Body of pancreas (tissue), 4 donors: ENCODE measurements at places on chromosomes 13 and 19. TPM values are rescaled to one million over a fixed set of nuclear protein-coding genes. Genes with fewer than 3 reads are reported as not detected.

The NLRP11 gene
- total RNA-seq: not detected

The NR1H2 gene
- total RNA-seq: 50.1 TPM

The CKM gene
- not detected for total RNA-seq

The SCN1B gene
- total RNA-seq: 2.3 TPM

- no peaks in the 10 kb centered on the region for H3K36me3 ChIP-seq
- peaks cover 5% of the 10 kb centered on the region for H3K4me1 ChIP-seq
- no peak for DNase-seq
- no peaks in the 10 kb centered on the region for H3K27me3 ChIP-seq
- no peak overlapping the region for H3K27ac ChIP-seq
- H3K4me3 ChIP-seq: no peak overlapping the region
These were observed 17.5 kb downstream of the MIPEP start for GRCh38 chr13:23871616-23872220.

GRCh38 chr19:1471010-1471514 lies 8.0 kb downstream of the C19orf25 start:
- no peak overlapping the region for H3K4me3 ChIP-seq
- no peak for DNase-seq
- no peaks in the 10 kb centered on the region for H3K36me3 ChIP-seq

GRCh38 chr13:56986121-56986520 lies 154.6 kb upstream of the PRR20A start:
- no peaks in the 10 kb centered on the region for H3K36me3 ChIP-seq
- H3K27ac ChIP-seq: no peak overlapping the region
- no peak for DNase-seq
- H3K4me1 ChIP-seq: no peaks in the 10 kb centered on the region
- H3K27me3 ChIP-seq: no peaks in the 10 kb centered on the region

- no peaks in the 10 kb centered on the region for H3K27me3 ChIP-seq
- H3K4me3 ChIP-seq: no peak overlapping the region
- H3K4me1 ChIP-seq: no peaks in the 10 kb centered on the region
- no peak overlapping the region for H3K27ac ChIP-seq
These were observed 190.3 kb downstream of the SLITRK1 start for GRCh38 chr13:83691966-83692365.

DNA sequence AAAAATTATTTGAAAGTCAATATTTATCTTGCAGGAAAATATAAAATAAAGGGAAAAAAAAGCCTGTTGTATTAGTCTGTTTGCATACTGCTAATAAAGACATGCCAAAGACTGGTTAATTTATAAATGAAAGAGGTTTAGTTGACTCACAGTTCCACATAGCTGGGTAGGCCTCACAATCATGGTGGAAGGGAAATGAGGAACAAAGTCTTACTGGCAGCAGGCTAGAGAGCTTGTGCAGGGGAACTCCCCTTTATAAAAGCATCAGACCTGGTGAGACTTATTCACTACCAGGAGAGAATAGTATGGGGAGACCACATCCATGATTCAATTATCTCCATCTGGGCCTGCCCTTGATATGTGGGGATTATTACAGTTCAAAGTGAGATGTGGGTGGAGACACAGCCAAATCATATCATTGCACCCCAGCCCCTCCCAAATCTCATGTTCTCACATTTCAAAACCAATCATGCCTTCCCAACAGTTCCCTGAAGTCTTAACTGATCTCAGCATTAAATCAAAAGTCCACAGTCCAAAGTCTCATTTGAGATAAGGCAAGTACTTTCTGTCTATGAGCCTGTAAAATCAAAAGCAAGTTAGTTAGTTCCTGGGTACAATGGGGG lies 1416.5 kb upstream of the SPRY2 start:
- no peak overlapping the region for H3K27ac ChIP-seq
- no peaks in the 10 kb centered on the region for H3K4me1 ChIP-seq
- H3K27me3 ChIP-seq: no peaks in the 10 kb centered on the region
- H3K4me3 ChIP-seq: no peak overlapping the region
- no peak for DNase-seq

DNA sequence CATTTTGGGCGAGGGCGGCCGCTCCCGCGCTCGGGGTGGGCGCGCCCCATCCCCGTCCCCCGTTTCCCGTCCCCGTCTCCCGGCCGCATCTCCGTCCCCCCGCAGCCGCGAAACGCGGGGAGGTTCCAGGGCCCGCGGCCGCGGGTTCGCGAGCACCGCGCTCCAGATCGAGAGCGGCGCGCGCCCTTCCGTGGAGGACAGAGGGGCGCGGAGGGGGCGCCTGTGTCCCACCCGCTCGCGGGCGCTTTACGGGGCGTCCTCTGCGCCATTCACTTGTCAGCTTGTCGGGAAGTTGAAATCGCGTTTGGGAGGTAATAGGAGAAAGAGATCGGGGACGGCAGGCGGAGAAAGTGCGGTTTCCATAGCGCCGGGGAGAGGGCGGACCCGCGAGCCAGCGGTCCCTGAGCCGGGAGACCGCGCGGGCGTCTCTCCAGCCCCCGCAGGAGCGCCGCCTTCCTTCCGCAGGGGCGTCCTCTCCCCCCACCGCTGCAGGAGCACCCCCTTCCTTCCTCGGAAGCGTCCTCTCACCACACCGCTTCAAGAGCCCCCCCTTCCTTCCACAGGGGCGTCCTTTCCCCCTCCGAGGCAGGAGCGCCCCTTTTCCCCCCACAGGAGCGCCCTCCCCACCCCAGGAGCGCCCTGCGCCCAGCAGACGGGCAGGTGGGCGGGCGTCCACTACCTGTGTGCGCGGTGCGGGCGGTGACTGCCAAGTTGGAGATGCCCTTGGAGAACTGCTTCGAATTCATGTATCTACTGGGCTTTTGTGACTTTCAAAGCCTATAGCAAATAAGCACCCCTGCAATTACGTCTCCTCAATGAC lies 962 bp upstream of the IRS2 start:
- H3K27ac ChIP-seq: peak overlapping the region; percentile 83
- H3K4me3 ChIP-seq: peak overlapping the region; percentile 72
- no peaks in the 10 kb centered on the region for H3K36me3 ChIP-seq
- H3K27me3 ChIP-seq: no peaks in the 10 kb centered on the region

- no peaks in the 10 kb centered on the region for H3K27me3 ChIP-seq
- peaks cover 99% of the 10 kb centered on the region for H3K4me1 ChIP-seq
- DNase-seq: peak; percentile 66
- H3K27ac ChIP-seq: peak overlapping the region; percentile 61
- no peaks in the 10 kb centered on the region for H3K36me3 ChIP-seq
These were observed 17.6 kb downstream of the ELL start for GRCh38 chr19:18503971-18504885.

- no peaks in the 10 kb centered on the region for H3K27me3 ChIP-seq
- H3K36me3 ChIP-seq: no peaks in the 10 kb centered on the region
- DNase-seq: no peak
These were observed 961 bp upstream of the URI1 start for GRCh38 chr19:29940971-29941585.

- H3K4me1 ChIP-seq: peaks cover 20% of the 10 kb centered on the region
- no peaks in the 10 kb centered on the region for H3K27me3 ChIP-seq
- H3K27ac ChIP-seq: no peak overlapping the region
- DNase-seq: no peak
- no peaks in the 10 kb centered on the region for H3K36me3 ChIP-seq
These were observed 13.0 kb downstream of the MYCBP2 start for GRCh38 chr13:77313923-77314322.

- peak within 1 kb of the TSS; percentile 31 for H3K4me3 ChIP-seq
- H3K27ac ChIP-seq: peak within 1 kb of the TSS; percentile 82
- peak; percentile 93 for DNase-seq
- H3K36me3 ChIP-seq: no peaks in the 10 kb centered on the region
- H3K4me1 ChIP-seq: peaks cover 52% of the 10 kb centered on the region
These were observed at the start of gene CCDC8 for GRCh38 chr19:46413262-46414031. Gene CCDC8, minus strand, starts transcription at chr19:46413564. Its CDS starts 754 bp downstream, at chr19:46412810.

- H3K27ac ChIP-seq: no peak overlapping the region
- H3K36me3 ChIP-seq: no peaks in the 10 kb centered on the region
- no peaks in the 10 kb centered on the region for H3K27me3 ChIP-seq
- DNase-seq: no peak
- no peaks in the 10 kb centered on the region for H3K4me1 ChIP-seq
These were observed 788.3 kb upstream of the SLITRK5 start for GRCh38 chr13:86882835-86883234.

- no peaks in the 10 kb centered on the region for H3K27me3 ChIP-seq
- H3K36me3 ChIP-seq: no peaks in the 10 kb centered on the region
- no peaks in the 10 kb centered on the region for H3K4me1 ChIP-seq
- H3K27ac ChIP-seq: no peak overlapping the region
- H3K4me3 ChIP-seq: no peak overlapping the region
- DNase-seq: no peak
These were observed 122.9 kb downstream of the TSHZ3 start for GRCh38 chr19:31226151-31226935.

DNA sequence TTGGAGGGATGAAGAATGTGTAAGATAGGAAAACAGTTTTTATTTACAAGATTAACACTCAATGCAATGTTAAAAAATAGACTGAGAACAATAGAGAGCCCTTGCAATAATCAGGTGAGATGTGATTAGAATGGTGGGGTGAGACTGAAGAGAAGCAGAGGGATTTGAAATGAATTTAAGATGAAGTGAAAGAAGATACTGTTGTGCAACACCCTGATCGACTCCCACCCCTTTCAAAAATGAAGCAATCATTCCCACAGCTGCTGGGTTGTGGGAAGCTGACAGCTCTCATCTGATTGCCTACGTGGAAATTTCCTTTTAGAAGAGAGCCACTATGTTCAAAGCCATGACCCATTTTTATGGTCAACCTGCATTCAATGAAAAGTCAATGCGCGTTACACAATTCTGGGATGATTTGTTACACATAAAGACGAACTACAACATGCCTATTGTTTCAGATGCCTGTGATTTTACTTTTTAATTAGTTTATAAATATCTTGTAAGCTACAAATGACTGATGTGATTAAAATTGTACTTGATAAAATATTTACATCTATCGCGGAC lies 1374.8 kb downstream of the PCDH9 start:
- H3K4me1 ChIP-seq: no peaks in the 10 kb centered on the region
- H3K27me3 ChIP-seq: no peaks in the 10 kb centered on the region
- no peak overlapping the region for H3K27ac ChIP-seq
- H3K4me3 ChIP-seq: no peak overlapping the region

DNA sequence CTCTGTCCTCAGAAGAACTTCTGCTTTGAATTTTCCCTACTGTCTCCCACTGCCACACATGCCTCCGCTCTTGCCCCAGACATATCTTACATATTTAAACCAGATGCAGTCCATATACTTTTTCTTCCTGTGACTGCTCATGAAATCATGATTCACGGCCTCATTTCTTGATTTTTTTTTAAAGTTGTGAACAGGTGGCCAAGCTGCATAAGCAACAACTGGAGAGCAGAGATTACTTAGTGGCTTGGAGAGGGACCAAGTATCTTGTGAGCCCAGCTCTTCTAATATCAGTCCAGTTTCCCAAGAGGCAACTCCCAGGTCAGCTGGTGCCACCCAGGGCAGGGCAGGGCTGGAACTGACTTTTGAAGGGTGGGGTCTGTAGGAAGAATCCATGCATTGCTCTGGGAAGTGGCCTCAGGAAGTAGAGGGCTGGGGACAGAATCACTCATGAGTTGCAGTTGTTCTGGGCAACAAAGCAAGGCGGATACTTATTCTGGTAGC lies 152.4 kb downstream of the LMO7 start:
- peaks cover 53% of the 10 kb centered on the region for H3K4me1 ChIP-seq
- no peak for DNase-seq
- H3K4me3 ChIP-seq: no peak overlapping the region
- H3K27ac ChIP-seq: no peak overlapping the region
- H3K36me3 ChIP-seq: no peaks in the 10 kb centered on the region
- H3K27me3 ChIP-seq: no peaks in the 10 kb centered on the region

DNA sequence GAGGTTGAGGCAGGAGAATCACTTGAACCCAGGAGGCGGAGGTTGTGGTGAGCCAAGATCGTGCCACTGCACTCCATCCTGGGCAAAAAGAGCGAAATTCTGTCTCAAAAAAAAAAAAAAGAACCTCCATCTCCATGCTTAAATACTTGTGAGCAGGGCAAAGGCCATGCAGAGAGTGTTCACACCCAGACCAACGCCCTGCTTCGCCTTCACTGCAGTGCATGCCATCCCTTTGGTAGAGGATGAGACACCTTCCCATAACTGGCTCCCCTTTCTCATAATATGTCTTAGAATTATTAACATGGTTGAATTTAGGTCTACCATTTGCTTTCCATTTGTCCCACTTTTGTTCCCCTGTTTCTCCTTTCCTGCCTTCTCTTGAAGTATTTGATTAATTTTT lies 15.4 kb downstream of the BBC3 start:
- DNase-seq: no peak
- H3K4me3 ChIP-seq: no peak overlapping the region
- H3K4me1 ChIP-seq: peaks cover 4% of the 10 kb centered on the region
- no peaks in the 10 kb centered on the region for H3K36me3 ChIP-seq
- H3K27me3 ChIP-seq: no peaks in the 10 kb centered on the region
